Amniotic stem cell (primary cell): ENCODE measurements at places on chromosomes 11 and 22.

- no peak for DNase-seq
Measured at GRCh38 chr22:36595154-36595553, 66.2 kb upstream of the EIF3D start.

GRCh38 chr11:128620309-128621100 lies 33.1 kb upstream of the ETS1 start:
- no peak for DNase-seq

DNA sequence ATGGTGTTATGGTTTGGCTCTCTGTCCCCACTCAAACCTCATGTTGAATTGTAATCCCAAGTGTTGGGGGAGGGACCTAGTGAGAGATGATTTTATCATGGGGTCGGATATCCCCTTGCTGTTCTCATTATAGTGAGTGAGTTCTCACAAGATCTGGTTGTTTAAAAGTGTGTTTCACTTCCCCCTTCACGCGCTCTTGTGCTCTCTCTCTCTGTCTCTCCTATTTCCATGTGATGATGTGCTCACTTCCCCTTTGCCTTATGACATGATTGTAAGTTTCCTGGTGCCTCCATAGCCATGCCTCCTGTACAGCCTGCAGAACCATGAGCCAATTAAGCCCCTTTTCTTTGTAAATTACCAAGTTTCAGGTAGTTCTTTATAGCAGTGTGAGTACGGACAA lies 765.1 kb downstream of the KCNA4 start:
- no peak for DNase-seq

DNA sequence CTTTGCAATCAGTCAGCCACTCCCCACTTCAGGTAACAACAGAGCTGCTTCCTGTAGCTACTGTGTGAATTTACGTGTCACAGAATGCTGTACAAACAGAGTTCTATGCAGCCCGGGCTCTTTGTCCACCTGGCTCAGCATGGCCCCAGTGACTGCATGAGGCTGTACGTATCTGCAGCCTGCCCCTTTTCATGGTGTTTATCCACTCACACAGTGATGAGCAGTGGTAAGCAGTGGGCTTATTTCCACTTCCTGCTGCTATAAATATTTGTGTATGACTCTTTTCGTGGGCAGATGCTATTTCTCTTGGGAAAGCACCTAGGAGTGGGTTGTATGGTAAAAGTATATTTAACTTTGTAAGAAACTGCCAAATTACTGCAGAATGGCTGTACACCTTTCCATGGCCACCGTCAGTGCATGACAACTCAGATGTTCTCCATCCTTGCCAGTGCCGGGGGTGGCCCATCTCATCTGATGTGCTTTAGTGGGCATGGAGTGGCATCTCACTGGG lies 43.3 kb downstream of the MYEOV start:
- DNase-seq, result no peak

DNA sequence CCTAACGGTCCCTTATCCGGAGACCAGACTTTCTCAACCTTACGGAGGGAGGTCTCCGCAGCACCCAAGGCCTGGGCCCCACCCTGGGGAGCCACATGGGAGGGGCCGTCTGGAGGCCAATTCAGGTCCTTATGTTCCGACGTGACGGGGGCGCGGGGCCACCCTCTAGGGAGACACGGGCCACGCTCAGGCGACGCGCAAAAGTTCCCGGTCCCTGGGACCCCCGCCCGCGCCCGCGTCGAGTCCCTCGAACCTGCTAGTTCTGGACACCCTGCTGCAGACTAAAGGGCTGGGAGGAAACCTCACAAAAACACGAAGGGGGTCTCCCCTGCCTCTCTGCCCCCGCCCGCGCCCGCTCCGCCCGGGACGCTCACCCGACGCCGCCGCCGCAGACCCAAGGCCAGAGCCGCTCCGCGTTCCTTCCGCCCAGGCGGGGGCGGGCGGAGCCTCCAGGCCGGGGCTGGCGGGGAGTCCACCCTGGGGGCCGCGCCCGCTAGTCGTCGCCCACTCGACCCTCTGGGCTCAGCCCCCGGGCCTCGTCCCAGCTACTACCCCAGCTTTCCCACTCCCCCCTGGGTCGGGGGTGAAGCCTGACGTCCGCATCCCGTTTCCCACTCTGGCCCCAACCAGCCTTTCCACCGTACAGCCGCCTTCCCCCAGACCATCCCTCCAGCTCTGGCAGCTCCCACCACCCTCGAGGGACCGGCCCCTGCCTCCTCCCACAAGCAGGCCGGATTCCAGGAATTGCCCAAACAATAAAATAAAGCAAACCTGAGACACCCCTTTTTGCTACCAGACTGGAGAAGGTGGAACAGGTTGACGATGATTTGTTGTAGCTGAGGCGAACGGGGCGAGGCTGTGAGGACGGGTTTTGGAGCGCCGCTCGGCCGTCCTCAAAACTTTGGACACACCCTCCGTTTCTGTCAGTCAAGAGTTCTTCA lies 2.7 kb downstream of the RNH1 start:
- DNase-seq, result no peak

GRCh38 chr11:133149698-133150097 lies 382.6 kb downstream of the OPCML start:
- no peak for DNase-seq

DNA sequence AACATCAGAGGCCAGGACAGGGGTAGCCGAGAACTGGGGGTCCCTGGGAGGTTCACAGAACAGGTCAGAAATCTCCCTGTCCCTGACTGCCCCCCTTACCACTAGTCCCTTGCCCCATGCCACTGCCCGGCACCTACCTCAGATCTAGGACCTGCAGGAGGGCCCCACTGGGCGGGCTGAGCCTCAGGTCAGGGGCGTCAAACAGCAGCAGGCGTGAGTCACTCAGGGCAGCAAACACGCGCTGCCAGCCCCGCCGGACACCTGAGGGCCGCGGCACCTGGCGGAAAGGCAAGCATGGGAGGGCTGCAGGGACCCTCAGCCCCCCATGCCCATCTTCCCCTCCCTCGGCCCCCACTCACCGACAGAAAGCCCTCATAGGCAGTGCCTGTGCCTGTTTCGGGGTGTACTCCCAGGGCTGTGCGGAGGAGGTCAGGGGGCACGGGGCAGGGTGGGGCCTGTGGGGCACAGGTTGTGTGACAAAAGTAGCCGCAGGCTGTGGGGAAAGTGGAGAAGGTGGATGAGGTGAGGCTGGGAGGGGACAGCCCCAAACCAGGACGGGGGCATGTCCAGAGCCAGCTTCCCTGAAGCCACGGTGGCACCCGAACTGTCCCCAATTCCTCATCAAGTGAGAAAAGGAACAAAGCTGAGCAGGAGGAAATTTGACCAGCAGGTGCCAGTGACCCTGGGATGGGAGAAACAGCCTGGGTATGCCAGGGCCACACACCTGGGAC lies 11.8 kb downstream of the CDC42BPG start:
- no peak for DNase-seq

DNA sequence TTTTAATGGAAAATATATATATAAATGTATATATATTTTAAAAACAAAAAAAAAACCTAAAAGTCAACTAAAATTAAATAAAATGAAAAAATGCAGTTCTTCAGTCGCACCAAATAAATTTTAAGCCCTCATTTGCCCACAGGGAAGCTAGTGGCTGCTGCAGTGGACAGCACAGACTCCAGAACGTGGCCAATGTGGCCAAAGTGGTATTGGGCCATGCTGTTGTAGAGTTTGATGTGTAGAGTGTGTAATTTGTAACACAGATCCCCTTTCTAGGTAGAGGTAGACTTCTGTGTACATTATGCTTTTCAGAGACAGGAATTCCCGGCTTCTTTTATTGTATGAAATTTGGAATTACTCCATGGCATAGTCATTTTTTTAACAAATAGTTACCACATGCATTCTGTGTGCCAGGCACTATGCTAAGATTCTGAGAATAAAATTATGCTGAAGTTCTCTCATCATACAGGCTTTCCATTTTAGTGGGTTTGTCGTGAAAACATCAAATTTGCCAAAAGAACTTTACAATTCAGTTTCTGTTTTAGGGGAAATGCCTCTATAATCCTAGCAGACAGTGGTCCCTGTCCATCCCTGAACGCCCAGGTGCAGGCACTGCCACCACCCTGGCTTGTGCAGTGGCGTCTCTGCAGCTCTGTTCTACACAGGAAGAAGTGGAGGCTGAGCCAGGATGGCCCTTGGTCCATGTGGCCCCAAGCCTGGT lies 68.5 kb downstream of the MED15 start:
- no peak for DNase-seq

GRCh38 chr11:8656291-8656690 lies 26.2 kb downstream of the TRIM66 start:
- no peak for DNase-seq

DNA sequence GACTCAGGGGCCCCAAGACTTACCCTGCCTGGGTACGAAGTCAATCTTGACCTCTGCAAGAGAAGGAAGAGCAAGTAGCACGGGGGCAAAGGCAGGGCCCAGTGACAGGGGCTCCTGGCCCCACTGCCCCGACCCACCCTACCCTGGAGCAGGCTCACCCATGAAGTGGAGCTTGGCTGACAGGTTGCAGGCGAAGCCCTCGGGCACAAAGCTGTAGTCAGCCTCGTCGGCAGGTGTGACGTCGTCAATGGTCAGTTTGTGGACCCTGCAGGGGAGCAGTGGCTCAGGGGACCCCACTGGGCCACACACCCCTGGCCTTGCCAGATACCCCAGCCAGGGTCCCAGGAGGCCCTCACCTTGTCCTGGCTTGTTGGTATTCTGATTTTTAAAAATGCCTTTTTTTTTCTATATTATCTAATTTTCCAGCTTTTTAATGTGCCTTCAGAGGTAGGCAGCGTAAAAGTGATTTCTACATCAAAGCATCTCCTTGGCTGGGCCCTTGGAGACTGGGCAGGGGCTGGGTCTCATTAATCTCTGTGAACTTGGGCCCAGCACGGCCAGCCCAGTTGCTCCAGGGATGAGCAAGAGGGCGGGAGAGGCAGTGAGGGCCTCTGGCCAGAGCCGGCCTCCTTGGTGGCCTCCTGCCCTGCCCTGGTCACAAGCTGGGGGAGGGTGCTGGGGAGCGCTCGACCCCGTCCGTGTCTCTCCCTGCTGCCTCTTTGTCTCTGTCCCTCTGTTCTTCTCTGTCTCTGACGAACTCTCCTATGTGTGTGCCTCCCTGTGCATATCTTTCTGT lies 11.3 kb downstream of the MYBPC3 start:
- DNase-seq, result no peak

GRCh38 chr11:128172046-128172878 lies 415.1 kb downstream of the ETS1 start:
- peak; percentile 58 for DNase-seq

DNA sequence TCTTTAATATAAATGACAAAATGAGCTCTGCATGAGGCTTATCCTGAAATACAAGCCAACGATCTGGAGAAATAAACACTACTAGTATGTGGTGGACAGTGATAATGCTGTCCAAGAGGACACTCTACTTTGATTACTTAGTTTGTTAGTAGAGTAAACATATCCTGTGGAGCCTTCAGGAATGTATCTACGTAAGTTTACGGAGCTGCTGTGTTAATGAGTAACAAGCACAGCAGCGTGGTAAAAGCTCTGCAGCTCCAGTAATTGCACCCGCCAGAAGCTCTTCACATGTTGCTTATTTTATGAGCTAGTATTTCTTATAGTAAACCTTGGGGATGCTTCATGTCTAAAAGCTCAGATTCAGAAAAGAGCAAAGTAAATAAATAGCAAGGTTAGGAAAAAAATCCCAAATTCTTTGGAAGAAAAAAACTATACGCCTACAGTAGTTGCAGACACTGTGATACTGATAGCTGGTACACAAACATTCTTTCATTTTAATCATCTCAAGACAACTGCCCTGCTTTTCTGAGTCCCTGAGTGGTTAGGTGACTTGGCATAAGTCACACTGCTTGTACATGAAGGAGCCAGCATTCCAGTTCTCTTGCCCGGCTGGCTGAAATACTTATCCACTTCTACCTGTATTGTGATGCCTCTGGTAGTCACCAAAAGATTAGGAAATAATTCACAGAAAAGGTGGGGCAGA lies 32.7 kb upstream of the CCDC34 start:
- DNase-seq, result no peak

DNA sequence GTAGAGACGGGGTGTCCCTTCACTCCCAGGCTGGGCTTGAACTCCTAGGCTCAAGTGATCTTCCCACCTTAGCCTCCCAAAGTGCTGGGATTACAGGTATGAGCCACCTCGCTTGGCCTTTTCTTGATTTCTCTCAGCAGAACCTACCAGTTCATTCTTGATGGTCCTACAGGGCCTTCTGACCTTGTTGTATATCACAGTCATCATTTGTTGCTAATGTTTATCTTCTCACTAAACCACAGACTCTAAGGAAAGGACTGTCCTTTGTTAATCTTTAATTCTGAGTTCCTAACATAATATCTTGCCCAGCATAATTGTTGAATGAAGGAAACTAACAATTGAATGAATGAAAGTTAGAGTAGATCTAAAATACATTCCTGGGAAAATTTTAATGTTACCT lies 22.0 kb upstream of the ZC3H12C start:
- no peak for DNase-seq
